ENCODE measurements at places on chromosomes 3 and 15. TPM values are rescaled to one million over a fixed set of nuclear protein-coding genes. Genes with fewer than 3 reads are reported as not detected.

Gene MED12L
- 1.3 TPM for total RNA-seq

Gene MON1A
- 18.1 TPM for total RNA-seq

Gene P2RY13
- not detected for total RNA-seq

Gene CFAP91
- total RNA-seq, result 3.3 TPM

Gene SEMA5B
- 0.21 TPM for total RNA-seq

Gene IMP3
- 97.7 TPM for total RNA-seq

Gene EBLN2
- 1.1 TPM for total RNA-seq

Gene GADL1
- not detected for total RNA-seq

Gene RARB
- 1.8 TPM for total RNA-seq

Gene LYZL4
- total RNA-seq, result not detected

Gene GP5
- 0.07 TPM for total RNA-seq

Gene SLC2A2
- not detected for total RNA-seq

Gene CD86
- not detected for total RNA-seq

Gene FBXL22
- 0.27 TPM for total RNA-seq

Gene FOXL2
- 0.68 TPM for total RNA-seq

Gene LRTM1
- total RNA-seq, result not detected

Gene UMPS
- total RNA-seq, result 28.5 TPM

Gene TRIM42
- not detected for total RNA-seq

Gene PLSCR5
- not detected for total RNA-seq

Gene TERC
- total RNA-seq, result 246 TPM

Gene LNP1
- total RNA-seq, result 2.3 TPM

Gene LMAN1L
- not detected for total RNA-seq

Gene IDH3A
- total RNA-seq, result 37.4 TPM

Gene FBN1
- total RNA-seq, result 35.9 TPM

Gene FAIM
- total RNA-seq, result 17.5 TPM

Gene TEX9
- 8.8 TPM for total RNA-seq

Gene ARIH2
- 106 TPM for total RNA-seq

Gene TM4SF1
- 43.0 TPM for total RNA-seq

All from kidney epithelial cell (primary cell).